Coronary artery (tissue), 2 donors: ENCODE measurements at places on chromosomes 3 and 15.

GRCh38 chr15:91865950-91866349 is 12.4 kb downstream of the SLCO3A1 start:
- DNase-seq: no peak

DNA sequence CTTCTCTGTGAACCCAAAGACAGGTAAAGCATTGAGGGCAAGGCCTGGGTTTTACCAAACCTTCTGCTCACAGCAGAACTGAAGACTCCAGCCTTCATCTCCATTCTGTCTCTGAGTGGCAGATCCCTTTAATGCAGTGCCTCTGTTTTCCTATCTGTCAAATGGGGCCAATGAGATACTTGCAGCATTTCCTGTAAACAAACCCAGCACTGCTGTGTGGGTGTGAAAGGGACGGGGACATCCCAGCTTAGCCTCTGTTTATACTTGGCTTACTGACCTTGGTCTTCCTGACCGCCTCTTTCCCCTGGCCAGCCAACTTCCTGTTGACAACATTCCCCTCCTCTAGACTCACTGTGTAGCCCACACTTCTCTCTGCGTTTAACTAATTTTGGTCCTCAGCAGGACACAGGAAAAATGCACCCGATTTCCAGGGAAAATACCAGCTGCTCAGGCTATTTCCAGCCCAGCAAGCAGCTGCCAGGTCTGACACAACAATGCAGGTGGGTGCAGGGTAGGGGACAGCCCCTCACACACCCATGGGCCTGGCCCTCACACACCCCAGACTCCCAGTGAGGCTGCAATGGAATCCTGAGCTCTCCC is 105.9 kb upstream of the HERC1 start:
- no peak for DNase-seq

GRCh38 chr3:87901141-87901540 is 157.7 kb downstream of the CGGBP1 start:
- DNase-seq: no peak

DNA sequence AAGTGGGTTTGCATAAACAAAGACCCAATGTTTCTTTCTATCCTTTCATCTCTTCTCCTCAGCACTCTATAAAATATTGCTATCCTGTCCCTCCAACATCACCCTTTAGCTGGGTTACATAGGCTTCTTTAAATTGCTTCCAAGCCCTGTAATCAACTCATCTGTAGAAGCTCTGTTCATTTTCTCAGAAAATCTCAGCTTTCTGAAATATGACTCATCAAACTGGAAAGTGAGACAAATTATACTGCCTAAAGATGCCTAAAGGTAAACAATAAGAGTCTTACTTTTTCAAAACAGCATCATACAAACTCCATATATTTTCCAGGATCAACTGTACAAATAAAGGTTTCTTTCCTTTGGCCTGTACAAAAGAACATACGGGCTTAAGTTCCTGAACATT is 33.8 kb downstream of the EFL1 start:
- DNase-seq: no peak

DNA sequence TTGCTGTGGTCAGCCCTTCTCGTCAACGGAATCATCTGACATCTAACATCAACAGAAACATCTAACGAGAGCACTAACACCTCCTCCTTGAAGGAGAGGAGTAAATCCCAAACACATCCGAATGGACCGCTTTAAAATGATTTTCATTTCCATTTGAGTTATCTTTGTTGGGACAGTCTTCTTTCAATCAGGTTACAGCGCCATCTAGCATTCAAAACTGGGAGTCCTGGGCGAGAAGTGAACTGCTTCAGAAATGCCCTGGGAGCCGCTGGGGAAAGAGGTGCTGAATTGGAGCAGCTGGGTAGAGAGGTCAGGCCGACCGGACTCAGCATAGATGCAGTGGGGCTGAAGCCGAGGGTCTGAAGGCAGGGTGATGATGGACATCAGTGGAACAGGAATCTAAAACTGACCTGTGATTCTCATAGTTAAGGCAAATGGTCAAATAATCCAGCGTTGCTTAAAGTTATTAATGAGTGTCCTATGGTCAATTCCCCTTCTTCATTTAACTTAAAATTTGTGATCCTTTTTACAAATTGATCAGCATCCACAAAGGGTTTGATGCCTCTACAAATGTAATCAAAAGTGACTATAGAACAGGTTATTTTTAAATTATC is 170.0 kb upstream of the NDN start:
- DNase-seq: no peak

DNA sequence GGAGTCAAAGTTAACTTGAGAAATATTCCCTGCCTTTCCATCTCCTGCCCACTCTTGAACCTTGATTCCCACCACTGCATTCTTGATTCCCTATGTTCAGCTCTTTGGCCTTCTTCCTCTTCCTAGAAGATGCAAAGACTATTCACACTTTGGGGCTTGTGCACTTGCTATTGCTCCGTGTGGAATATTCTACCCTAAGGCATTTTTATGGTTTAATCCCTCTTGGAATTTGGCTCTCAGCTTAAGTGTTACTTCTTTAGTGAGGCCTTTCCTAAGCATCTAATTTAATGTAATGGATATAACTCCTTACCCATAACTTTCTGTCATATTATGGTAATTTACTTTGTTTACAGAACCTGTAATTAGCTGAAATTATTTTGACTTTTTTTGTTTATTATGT is 318.9 kb upstream of the COL8A1 start:
- DNase-seq: no peak

- DNase-seq: no peak
Observed at GRCh38 chr3:14718539-14718938, 43.6 kb downstream of the C3orf20 start.

GRCh38 chr3:181956122-181956521 is 244.4 kb downstream of the SOX2 start:
- DNase-seq: no peak

DNA sequence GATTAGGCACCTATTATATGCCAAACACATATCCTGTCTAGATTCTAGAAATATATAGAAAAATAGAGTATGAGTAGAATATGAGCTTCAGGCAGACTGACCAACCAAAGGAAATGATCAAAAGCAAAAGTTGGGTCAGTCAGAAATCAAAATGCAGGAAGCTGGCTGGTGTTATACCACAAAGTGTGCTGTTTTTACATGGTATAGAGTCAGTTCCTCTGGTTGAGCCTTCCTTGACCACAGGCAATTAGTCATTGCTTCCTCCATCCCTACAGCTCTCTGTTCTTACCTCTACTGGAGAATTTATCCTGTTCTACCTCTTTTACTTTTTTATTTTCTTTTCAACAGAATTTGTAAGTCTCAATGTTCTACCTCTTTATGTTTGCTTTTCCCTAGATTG is 149.8 kb downstream of the TMCO5A start:
- DNase-seq: no peak

DNA sequence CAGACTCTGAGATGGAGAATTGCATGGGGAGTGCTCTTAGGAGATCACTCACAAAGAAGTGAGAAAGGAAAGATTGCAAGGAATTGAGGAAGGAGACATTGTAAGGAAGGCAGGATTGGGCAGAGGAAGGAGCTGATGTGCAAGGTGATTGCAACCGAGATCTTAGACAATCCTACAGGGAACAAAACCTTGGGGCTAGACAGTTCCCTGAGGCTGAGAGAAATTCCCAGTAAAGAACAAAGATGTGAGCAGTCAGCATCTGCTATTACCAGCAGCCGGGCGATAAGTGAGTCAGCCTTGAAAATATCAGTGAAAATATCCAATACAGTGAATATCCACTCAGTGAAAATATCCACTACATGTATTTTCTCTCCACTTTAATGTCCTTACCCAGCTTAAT is 143.6 kb upstream of the TBC1D5 start:
- no peak for DNase-seq

GRCh38 chr15:42373936-42374335 is 14.6 kb downstream of the CAPN3 start:
- DNase-seq: no peak

DNA sequence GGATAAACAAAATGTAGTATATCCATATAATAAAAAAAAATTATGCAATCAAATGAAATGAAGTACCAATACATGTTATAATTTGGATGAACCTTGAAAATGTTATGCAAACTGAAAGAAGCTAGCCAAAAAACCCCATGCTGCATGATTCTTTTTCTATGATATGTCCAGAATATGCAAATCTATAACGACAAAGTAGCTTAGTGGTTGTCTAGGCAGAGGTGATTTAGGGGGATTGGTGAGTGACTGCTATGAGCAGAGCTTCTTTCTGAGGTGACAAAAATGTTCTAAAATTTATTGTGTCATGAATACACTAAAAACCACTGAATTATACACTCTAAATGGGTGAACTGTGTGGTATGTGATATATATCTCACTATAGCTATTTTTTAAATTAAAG is 324.6 kb downstream of the CTNNB1 start:
- no peak for DNase-seq
